ENCODE measurements at places on chromosomes 16 and 17.

GRCh38 chr16:2371421-2371820, 30.9 kb upstream of the ABCA3 start:
- no peak for DNase-seq

DNA sequence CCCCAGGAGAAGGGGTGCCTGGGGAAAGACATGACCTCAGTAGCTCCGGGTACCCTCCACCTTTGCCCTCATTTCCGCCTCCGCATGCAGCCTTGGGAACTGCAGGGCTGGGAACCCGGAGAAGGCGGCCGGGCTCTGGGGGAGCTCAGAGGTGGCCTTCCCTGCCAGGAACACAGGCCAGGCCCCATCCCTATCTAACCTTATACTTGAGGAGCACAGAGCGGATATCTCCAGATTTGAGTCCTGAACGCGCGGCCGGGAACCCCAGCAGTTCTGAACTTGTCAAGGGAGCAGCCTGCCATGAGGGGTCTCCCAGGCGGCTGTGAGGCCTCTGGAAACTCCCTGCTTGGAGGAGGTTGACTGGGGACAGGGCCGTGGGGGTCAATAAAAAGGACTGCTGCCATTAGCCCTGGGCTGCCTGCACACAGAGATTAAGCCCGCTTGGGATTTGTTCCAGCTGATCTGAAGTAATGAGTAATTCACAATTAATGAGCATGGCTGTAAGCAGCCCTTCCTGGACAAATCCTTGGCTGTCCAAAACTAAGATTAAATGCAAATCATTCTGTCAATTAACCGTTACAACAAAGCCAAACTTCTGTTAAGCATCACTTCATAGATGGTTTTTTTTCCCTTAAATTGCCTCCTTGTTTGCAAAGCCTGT, 26.3 kb upstream of the METRNL start:
- DNase-seq = peak; percentile 83

- DNase-seq = no peak
Observed at GRCh38 chr17:82305727-82306300, 11.6 kb downstream of the CD7 start.

- DNase-seq = no peak
Observed at GRCh38 chr17:77182205-77183172, 41.7 kb downstream of the SEC14L1 start.

DNA sequence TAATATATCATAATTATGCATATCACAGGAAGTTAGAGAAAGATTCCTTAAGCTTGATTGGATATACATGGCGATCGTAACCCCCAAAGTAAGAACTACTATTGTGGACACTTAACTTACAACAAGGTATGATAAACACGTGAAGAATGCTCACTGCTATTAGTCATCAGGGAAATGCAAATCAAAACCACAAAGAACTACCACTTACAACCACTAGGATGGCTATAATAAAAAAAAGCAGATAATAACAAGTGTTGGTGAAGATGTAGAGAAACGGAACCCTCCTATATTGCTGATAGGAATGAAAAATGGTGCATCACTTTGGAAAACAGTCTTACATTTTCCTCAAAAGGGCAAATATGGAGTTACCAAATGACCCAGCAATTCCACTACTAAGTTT, 265.9 kb downstream of the SLC39A11 start:
- DNase-seq = no peak

Measured in right lung (tissue), 10 donors.